Amniotic stem cell (primary cell): ENCODE measurements at places on chromosomes 1 and 21.

- DNase-seq = no peak
These were observed 6.5 kb downstream of the WNT3A start for GRCh38 chr1:228013131-228013934.

GRCh38 chr1:73635021-73635420, 563.0 kb downstream of the LRRIQ3 start:
- DNase-seq = no peak

DNA sequence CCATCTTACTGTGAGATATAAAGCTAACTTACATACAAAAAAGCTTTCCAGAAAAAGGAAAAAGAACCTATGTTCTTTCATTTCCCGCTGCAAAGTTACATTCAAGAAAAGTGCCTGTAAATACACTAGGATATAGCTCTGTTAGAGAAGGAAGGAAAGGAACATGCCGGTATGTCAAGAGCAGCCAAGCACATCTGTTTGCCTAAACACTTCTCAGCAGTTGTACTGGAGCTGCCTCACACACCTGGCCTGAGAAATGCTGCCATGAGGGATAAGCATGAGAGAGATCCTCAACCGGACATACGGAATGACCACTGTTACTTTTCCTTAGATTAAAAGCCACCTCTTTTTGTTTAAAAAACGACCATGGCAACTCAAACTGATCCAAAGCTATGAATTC, 189.7 kb downstream of the RERE start:
- no peak for DNase-seq

GRCh38 chr1:10947691-10948462, 64.6 kb upstream of the TARDBP start:
- no peak for DNase-seq

DNA sequence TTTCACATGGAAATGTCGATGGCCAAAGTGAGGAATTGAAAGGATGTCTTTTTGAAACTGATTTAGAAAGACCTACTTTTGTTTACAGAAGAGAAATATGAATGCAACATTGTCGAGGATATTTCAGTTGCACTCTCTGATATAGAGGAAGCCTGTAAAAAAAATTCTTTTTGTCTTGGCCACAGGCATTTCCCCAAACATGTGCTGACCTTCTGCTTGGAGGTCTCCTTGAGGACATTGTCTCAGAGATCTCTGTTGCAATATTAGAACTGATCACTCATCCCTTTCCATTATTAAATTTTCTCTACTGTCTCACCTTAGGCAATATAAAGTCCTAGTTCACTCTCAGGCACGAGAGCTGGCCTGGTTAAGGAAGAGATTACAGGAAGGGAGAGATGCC, 16.0 kb downstream of the S100A11 start:
- no peak for DNase-seq

DNA sequence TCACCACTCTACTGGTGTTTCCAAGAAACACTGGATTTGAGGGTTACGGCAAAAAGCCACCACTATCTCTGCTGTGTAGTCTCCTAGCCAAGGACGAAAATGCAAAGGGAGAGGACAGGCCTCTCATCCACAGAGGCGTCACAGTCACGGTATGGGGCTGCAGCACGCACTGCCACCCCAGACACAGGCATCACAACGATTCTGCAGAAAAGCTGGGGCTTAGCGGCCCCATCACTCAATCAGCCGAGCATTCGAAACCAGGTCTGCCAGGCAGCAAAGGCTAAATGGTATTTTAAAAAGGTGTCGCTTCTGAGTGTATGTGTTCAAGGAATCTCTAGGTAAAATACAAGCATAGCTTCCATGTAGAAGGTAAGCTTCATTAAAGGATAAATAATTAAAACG, 1.4 kb downstream of the RIPK4 start:
- DNase-seq = no peak

GRCh38 chr1:3725366-3725765, 26.9 kb upstream of the CCDC27 start:
- DNase-seq = no peak

GRCh38 chr1:202811296-202812175, 782 bp downstream of the PCAT6 start:
- DNase-seq = no peak

DNA sequence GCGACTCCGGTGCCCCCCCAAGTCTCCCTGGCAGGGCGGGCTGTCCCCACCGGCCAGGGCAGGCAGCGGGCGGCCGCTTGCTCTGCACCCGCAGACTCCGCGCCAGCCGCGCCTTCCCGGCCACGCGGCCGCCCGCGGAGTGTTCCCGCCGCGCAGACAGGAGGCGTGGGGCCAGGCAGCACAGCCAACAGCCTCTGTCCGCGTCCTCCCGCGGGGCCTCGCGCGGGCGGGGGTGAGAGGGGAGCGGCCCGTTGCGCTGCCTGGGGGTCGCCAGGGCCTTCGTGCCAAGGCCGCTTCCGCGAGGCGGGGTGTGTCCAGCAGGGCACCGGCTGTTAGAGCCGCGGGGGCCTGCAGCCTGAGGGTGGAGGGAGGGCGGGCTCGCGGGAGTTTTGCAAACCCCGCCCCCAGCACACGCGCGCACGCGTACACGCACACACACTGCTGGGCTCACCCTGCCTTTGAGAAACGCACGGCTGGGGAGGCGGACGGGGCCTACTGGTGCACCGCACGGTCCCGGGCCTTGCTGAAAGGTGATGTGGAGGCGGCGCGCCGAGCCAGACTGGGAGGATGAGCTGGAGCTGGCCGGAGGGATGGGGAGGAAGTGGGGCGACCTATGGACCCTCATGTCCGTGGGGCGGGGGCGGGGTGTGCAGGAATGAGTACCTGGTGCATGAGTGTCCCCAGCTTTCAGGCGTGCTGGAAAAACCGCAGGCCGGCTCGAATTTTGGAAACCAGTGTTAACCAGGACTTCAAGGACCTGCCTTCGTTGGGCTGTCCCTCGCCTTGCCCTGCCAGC, 41.5 kb downstream of the KIAA1614 start:
- no peak for DNase-seq

- DNase-seq = no peak
These were observed 4.9 kb upstream of the GBP1 start for GRCh38 chr1:89069951-89070350.

DNA sequence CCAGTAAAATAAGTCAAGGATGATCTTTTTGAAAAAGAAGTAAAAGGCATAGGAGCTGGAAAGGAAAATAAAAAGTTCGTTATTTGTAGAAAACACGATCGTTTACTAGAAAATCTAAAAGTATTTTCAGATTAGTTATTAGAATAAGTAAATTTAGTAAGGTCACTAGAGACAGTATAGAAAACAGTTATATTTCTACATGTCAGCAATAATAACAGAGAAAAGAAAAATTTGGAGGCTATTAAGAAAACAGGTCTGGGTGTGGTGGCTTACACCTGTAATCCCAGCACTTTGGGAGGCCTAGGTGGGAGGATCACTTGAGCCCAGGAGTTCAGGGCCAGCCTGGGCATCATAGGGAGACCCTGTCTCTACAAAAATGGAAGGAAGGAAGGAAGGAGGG, 181.3 kb downstream of the VPS13D start:
- no peak for DNase-seq

- DNase-seq = peak; percentile 14
These were observed at the start of gene ZDHHC18 for GRCh38 chr1:26826261-26827105. ZDHHC18 (plus strand) TSS chr1:26826688; CDS start chr1:26826805, 117 bp downstream.

GRCh38 chr1:45971922-45972531, 160.4 kb downstream of the PIK3R3 start:
- DNase-seq = no peak

DNA sequence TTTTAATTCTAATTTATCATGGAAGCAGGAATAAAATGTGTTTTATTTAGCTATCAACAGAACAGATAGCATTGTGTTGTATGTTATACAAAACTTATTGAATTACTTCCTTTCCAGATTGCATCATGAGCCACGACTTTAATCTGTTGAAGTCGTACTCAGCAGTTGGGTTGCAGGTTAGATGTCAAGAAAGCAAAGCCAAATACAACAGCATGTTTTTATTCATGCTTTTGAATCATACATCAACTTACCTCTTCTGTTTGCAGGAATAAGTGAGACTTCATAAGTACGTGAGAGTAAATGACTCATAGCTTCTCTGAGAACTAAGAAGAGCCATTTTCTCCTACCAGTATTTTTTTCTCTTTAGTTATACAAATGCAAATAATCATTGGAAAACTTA, 110.8 kb upstream of the ADGRL4 start:
- DNase-seq = no peak

- DNase-seq = no peak
These were observed 5.7 kb upstream of the CCT8 start for GRCh38 chr21:29078869-29079767.

DNA sequence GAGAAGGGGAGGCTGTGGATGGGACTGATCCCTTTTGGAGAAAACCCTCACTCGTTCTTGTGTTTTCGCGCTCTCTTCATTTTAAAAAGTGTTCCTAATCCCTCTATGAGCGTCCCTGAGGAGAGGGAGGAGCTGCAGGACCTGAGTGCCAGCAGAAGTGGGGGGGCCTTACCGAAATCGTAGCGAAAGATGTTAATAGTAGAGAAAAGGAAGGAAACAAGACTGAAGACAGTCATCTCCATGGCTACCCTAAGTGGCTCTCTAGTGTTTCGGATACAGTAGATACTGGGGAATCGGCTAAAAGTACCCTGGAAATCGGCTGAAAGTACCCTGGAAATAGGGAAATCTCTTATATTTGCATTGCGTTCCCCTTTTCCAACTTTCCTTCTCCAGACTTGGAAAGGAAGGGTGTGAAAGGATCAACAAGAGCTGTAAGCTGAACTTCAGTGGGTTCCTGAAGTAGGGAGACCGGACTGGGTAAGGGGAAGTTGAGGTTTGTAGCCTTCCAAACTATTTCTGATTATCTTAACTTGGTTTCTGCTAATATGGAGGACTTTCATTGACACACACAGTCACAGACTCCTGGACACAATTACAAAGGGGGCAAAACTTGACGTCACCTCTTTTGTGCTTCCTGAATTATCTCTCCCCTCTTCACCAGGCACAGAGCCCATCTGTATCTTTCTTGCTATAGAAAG, 486 bp upstream of the DSTYK start:
- DNase-seq = no peak

DNA sequence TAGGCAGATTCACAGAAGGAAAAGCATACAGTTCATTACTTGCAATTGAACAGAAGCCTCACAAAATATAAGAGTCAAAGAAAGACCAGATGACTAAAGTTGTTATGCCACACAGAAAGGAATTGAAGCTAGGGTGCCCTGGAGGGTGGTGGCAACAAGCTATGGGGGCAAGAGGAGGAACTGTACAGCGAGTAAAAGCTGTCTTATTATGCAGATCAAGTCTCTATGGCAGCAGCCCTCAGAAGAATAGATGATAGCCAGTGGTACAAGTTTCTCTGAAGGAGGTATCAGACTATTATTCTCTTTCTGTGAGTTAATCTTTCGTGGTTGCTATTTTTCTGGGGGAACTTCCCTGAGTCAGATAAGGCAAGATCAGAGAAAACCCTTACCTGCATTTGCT, 72.2 kb downstream of the C21orf91 start:
- DNase-seq = no peak

DNA sequence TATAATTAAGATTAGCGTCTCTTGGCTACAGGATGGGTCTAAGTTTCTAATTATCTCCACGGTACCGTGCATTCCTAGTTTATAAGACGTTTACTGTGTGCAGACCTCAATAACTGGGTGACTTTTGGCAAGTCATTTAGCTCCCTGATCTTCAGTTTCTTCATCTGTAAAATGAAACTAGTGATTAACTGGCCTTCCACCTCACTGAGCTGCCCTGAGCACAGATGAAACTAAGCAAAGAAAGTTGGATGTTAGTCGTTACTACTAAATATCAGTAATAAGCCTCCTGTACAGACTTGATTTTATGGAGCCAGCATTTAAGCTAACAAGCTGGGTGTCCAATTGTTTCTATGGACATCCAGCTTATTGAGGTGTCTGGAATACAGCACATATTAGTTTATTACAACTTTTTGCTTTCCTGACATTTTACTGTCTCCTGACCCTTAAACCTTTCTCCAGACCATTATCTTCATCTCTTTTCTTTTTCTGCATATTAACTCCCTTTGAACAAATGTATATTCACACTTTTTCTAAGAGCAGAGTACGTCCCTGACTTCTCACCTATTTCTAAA, 1.1 kb downstream of the CR2 start:
- no peak for DNase-seq

DNA sequence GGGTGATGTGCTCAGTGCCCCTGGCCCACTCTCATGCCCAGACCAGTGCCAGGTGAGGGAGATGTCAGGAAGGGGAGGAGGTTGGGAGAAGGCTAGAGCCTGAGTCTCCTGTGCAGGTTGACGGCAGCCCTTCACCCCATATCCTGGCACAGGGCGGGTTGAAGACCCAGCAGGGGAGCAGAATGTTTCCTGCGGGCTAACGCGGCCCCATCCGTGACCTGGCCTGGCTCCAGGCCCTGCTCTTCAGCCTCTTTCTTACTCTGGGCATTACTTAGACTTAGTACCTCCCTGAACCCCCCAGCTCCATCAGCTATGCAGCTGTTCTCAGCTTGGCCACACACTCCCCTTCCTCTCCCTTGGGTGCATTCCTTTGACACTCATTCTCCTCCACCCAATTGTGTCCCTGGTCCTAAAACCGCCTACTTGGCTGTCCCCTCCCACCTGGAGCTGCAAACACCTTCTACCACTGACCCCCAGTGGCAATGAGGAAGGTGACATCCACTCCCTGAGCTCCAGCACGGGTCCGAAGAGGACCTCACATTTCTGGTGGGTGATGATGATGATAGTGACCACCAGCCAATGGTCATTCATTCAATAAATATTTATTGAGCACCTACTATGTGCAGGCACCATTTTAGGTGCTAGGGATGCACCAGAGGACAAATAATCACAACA, 179.0 kb downstream of the PTPRU start:
- no peak for DNase-seq

DNA sequence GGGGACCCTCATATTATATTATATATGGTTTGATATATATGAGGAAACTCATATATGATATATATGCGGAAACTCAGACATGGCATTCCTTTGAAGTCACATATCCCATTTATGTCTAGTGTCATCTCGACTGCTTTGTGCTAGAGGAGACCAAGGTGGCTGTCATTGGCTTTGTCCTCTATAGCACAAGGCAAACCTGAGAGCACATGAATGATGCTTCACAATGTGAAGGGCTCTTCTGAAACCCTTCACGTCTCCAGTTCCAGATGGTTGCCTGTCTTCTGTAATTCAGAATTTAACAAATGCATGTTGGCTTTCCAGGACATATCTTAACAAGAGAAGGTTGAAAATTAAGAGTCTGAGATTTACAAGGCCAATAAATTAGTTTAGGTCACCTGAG, 303.6 kb downstream of the BARHL2 start:
- DNase-seq = no peak
